Epithelial cell of proximal tubule (primary cell): ENCODE measurements at places on chromosomes 11 and 22. TPM values are rescaled to one million over a fixed set of nuclear protein-coding genes. Genes with fewer than 3 reads are reported as not detected.

The SOX10 gene
- total RNA-seq: not detected in 2 replicates

The SLC22A12 gene
- total RNA-seq: not detected in 2 replicates

The FAM181B gene
- 0.06 and 0.14 TPM in 2 replicates for total RNA-seq

The FXYD2 gene
- 109 and 286 TPM in 2 replicates for total RNA-seq

The PGGHG gene
- total RNA-seq: 7.8 and 13.1 TPM in 2 replicates

DNA sequence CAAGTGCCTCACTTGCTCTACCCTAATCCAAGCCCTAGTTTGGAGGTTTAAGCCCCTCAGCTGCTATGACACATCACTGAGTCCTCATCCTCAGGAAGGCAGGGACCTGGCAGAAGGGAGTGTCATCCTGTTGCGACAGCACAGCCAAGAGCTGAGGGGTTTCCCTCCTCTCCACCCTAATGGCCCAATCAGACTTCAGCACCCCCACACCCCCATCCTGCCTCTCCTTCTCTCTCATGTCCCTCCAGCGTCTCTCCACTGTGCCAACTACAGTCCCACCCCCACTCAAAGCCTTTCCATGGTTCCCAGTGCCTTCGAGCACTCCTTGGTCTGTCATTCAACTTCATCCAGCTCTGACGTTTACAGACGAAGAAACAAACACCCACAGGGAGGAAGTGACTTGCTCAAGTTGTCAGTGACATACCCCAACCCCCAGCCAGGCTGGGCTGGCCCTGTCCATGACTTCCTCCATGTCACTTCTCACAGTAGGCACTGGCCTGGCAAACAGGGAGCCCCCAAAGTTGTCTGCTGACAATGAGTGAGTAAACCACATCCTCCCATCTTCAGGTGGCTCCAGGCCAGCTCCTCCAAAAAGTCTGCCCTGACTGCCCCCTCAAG, 15.6 kb downstream of the ARAP1 start:
- DNase-seq: no peak

GRCh38 chr22:44455151-44455962, 42.7 kb downstream of the RTL6 start:
- DNase-seq: no peak

DNA sequence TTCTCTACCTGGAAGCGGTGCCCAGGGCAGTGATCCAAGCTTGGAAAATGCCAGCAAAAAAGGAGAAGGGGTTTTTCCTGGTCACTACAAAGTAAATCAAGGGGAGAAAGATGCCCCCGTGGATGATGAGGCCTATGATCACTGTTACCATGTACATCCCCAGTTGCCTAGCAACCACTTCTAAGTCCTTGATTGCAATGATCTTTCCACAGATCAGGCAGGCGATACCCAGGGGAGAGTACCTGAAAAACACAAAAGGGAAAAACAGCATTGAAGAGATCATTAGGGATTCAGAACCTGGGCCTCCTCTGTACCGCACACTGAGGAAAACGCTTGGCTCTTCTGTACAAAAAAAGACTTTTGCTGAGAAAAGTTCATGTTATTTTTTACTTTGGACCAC, 127.1 kb downstream of the SLC1A2 start:
- no peak for DNase-seq

- DNase-seq: no peak
Observed at GRCh38 chr11:18578975-18579598, 9.4 kb downstream of the UEVLD start.

DNA sequence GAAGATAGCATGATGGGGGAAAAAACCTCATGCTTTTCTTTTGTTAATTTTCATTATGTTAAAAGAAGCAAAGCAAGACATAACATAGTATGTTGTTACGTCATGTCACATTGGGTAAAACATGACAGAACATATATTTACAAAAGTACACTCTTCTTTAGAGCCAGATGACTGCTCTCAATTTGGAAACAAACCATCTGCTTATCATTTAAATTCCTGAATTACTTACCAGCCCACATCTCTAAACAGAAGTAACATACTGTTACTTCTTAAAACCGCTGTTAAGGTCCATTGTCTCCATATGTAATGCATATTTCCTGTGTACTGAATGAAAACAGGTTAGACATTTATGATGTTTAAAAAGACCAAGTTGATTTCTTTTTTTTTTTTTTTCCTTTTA, 100.0 kb downstream of the TMEM135 start:
- DNase-seq: no peak

DNA sequence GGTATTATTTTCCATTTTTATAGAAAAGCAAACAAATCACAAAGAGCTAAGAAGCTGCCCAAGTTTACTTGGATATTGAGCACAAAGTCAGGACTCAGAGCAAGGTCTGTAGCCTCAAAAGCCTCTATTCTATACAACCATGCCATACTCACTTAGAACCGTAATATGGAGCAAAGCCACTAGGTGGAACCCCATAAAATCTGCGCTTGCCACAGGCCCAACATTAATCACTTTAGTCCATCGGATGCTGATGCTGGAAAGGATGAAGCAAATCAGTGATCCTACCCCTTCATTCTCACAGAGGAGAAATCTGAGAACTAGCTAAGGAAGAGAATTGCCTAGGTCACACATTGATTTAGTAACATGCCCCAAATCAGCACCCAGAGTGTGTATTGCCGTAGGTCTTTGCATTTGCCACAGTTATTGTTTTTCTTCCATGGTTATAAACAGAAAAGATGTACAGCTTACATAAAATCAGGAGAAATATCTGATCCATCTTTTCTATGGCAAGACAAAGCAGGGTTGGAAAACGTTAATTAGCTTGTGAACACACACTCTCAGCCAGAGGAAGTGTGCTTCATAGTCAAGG, 56.7 kb upstream of the RAB38 start:
- no peak for DNase-seq

GRCh38 chr11:26905368-26905767, 88.5 kb upstream of the FIBIN start:
- no peak for DNase-seq

GRCh38 chr11:102384419-102385079, 37.5 kb downstream of the BIRC2 start:
- no peak for DNase-seq

DNA sequence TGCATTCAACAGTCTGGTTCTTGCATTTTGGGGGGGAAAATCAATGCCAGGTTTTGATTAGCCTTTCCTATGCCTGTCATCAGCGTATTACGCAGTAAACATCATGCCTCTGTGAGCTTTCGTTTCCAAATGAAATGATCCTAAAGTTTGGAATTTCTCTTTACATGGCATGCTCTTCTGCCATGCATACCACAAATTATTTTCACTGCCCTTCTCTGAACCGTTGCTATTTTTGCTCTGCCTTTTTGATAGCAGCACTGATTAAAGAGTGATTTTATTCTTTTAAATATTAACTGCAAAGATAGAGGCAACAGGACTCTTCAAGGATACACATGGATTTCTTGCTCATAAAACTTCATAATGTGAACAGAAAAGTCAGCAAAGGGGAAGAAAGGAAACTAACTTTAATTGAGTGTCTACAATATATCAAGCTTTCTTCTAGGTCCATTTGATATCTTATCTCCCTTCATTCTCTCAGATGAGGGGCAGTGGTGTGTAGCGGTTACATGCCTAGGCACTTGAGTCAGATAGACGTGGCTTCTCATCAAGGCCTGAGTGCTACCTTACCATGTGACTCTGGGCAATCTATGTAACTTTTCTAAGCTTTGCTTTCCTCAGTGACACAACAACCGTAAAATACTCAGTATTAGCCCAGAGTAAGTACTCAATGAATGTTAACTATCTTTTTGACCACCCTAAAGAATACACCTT, 25.0 kb upstream of the FZD4 start:
- DNase-seq: no peak

GRCh38 chr11:132862933-132863332, 669.4 kb downstream of the OPCML start:
- DNase-seq: no peak

GRCh38 chr22:48450188-48450825, 1377.4 kb downstream of the BRD1 start:
- no peak for DNase-seq

- DNase-seq: no peak
Observed at GRCh38 chr11:85316967-85317366, 310.2 kb downstream of the DLG2 start.

- DNase-seq: no peak
Observed at GRCh38 chr22:42001706-42002105, 3.1 kb downstream of the WBP2NL start.

DNA sequence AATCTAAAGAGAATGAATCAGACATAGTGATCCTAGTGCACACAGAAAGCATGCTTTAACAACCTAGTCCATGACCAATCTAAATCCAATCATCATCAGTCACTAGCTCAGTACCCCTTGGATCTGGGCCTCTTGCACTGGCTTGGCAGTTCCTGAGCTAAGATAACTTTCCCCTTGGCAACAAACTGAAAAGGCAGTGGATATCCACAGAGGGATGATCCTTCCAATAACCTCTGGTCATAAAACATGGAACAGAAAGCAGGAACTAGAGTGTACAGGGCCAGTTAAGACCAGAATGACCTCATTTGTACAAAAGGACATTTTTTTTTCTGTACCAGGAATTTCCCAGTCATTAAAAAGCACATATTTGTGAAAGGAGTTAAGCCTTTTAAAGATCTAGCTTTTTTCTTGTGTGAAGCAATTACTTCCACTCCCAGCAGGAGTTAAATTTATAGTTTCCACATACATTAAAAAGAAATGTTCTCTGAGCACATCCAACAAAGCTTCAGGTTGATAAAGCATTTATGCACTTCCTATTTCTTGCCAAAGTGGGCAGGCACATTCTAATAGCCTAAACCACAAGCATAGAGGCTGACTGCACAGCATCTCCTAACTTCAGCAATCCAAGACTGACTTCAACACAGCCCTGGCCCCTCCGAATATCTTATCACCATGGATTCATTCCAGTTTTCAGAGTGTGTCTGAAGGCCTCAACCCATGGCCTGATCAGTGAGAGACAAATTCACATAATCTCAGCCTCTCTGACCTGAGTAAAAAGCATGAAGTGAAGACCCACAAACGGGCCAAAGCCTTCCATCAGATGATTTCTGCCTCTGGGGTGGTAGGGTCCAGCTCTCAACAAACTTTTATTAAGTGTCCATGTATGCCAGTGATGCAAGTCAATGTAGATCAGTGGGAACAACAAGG, 29.9 kb downstream of the GUCY1A2 start:
- peak; percentile 41 for DNase-seq

GRCh38 chr22:33126881-33127280, 68.7 kb upstream of the SYN3 start:
- DNase-seq: no peak

- no peak for DNase-seq
Observed at GRCh38 chr11:118318124-118318523, 13.6 kb downstream of the CD3E start.

- no peak for DNase-seq
Observed at GRCh38 chr11:74683279-74683871, 47.9 kb downstream of the CHRDL2 start.

GRCh38 chr11:34364102-34364501, 6.3 kb upstream of the ABTB2 start:
- DNase-seq: no peak

DNA sequence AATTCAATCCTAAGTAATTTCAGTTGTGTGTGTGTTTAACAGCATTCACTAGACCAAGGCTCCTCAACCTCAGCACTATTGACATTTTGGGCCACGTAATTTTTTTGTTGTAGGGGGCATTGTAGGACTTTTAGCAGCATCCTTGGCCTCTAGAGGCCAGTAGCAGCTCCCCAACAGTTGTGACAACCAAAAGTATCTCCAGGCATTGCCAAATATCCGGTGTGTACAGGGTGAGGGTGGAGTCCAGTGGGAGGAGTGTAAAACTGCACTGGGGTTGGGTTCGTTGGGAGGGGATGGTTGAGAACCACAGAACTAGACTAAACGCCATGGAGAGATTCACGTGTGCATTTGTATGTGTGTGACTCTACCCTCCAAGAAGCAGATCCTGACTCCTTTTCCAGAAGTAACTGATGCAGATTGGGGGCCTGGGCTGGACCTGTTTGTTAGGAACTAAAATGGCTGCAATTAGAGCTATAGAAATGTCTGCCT, 5.9 kb upstream of the PHF21A start:
- DNase-seq: no peak
